ENCODE measurements at places on chromosomes 6 and 20.

- DNase-seq, result no peak
Observed at GRCh38 chr6:63452125-63452524, 120.2 kb upstream of the LOC128125822 start.

DNA sequence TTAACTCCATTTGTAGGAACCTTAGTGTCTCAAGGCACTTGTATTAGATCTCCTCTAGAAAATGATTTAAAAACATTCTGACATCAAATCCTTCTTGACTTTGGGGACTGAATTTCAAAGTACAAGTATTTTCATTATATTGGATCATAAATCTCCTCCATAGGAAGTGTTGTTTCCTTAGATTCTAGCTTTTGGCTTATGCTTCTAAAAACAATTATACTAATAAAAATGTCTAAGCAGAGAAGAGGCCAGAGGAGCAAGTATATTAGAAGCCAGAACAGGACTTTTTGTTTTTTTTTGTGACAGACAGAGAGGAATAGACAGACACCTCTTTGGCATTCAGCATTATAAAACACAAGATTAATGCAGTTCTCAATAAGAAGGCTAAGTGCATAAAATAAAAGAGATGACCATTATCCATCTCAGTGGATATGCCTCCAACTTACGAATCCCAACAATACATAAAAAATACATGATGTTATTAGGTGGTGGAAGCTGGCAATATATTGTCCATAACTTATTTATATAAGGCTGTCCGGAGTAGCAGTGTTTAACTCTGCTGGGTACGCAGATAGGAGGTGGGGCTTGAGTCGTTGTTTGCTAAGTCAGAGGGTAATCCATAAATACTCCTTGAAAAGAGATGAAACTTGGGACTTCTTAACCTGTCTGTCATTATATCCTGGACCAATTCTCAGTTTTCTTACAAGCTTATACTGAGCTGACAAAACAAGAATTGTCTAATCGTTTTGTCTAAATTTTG is 31.9 kb upstream of the NOX3 start:
- no peak for DNase-seq

DNA sequence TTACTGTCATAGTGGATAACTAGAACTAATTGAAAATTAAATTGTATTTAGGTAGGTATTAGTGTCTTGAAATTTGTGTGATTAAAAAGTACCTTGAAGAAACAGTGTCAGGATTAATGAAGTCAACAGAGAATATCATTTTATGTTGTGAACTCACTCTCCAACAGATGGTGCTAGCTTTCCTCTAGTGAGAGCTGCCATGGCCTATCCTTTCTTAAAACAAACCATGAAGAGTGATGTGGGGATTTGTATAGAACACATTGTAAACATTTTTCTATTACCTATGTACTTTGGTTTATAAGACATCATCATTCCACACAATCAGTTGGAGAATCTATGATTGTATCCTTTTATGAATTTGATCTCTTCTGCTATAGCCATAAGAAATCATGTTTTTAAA is 4.8 kb upstream of the SRSF12 start:
- peak; percentile 34 for DNase-seq

DNA sequence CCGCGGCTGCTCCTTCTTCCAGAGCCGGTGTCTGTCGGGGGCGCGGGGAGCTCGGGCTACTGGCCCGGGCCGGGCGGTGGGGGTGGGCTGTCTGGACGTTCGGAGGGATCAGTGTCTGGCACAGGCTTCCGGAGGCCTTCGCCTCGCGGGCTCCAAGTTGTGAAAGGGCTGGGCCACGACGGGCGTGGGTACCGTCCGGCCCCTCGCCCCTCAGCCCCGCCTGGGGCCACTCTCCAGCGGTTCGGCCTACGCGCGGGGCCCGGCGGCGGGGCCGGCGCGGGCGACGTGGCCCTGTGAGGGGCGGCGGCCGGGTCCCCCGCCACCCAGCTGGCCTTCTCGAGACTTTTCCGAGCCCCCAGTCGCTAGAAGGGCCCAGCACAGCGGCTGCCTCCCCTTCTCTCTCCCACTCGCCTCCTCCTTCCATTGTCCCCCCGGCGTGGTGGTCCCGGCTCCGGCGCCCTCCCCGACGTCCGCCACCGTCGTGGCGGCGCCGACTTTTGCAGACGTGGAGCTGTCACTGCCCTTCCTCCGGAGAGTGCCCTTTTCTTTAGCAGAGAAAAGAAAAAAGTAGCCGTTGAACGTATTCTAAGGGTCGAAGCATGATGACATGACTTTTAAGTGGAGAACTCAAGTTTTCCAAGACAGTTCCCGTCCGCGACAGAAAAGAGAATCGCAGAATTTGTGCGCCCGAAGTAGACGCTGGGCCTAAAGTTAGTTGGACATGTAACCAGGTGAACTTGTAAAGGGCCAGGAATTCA is 571 bp downstream of the ITCH start:
- DNase-seq, result no peak

DNA sequence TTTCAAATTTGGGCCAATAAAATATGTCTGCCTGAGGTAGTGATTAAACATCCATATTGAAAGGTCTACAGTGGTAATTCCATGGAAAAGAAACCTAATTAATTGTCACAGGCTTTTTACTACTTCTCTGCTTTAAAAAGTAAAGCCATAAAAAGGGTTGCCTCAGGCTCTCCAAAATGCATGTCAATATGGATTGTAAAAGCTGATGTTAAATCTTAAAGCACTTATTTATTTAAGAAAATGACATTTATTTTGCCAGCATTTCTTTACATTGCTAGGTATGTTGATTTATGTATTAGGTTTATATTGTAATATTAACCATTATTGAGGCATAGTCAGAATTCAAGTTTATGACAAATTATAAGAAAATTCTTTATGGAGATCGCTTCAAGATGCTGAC is 133.2 kb downstream of the OPN5 start:
- DNase-seq, result no peak

- DNase-seq, result no peak
Observed at GRCh38 chr6:53014744-53015143, 19.7 kb upstream of the GSTA4 start.

DNA sequence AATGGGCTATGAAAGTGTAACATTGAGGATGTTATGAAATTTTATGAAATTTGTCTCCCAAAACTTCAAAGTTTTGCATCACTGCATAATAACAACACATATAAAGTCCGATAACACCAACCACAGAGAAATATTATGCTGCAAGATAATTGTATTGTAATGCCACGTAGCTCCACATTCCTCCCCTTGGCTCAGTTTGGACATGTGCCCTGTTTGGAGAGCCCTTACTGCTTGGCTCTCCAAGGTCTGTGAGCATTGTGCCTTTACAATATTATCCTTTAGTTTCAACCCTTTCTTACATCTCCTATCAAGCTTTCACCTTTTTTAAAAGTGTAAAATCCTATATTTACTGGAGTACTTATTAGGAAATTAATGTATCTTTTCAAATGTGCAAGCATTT is 10.8 kb downstream of the HBS1L start:
- no peak for DNase-seq

DNA sequence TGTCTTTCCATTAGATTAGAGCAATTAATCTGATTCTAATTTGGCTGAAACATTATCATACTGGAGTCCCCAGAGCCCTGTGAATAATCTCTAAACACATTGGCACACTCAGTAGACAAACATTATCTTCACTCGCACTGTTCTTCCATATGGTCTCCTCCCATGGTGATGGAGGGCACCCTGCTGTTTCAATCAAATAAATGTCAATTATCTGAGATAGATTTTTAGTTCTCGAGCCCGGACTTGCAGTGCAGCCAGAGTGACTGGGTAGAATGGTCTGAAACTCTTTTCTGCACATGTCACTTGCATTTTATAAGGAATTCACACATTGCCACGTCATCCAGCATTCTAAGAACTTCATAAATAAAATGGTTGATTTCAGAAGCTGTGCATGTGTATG is 90.6 kb upstream of the MAP3K7 start:
- DNase-seq, result no peak

GRCh38 chr6:129324345-129324744 is 385.6 kb downstream of the ARHGAP18 start:
- DNase-seq, result no peak

DNA sequence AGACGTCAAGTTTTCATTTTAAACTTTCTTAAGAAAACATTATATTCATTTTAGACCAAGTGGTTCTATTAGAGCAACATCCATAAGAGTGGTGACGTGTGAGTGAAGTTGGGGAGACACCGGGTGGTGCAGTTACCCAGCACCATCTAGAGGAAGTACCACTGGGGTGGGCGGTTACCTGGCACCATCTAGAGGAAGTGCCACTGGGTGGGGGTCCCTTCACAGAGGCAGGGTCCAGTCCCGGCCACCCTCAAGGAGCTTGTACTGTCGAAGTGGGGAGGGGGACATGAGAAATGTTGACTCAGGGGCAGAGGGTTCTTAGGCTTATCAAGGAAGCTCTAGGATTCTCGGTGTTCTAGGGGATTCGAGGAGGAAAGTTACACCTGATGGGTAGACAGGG is 26.2 kb downstream of the PHACTR3 start:
- no peak for DNase-seq

- peak; percentile 72 for DNase-seq
Observed at GRCh38 chr6:157184202-157185015, 138.9 kb downstream of the TMEM242 start.

DNA sequence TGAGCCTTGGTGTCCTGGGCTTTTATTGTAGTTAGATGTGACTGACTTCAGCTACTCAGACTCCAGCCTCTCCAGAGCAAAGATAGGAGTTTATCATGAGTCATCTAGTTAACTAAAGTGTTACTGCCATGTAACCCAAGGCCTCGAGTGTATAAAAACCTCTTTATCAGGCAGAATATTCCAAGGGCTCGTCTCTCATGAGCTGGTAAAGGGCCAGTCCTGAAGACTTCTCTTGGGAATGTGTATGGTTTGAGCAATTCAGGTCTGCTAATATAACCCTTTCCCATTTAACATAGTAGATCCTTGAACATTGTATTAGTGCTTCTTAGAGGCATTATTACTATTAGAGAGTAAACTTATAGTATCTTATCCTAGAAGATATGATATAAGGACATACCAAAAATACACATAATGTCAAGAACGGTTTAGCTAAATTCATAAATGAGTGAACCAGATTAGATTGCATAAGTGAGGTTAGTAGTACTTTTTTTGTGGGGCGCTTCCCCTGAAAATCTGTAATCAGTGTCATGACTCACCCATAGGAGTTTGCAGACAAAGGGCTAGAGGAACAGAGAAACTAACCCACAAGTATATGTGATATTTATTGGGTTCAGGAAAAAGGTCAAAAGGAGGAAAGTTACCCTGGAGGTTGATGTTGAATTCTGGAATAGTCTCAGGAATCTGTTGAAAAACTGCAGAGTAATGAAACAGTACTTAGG is 16.0 kb downstream of the DSE start:
- DNase-seq, result no peak

- no peak for DNase-seq
Observed at GRCh38 chr6:162450358-162450757, 277.2 kb downstream of the PRKN start.

DNA sequence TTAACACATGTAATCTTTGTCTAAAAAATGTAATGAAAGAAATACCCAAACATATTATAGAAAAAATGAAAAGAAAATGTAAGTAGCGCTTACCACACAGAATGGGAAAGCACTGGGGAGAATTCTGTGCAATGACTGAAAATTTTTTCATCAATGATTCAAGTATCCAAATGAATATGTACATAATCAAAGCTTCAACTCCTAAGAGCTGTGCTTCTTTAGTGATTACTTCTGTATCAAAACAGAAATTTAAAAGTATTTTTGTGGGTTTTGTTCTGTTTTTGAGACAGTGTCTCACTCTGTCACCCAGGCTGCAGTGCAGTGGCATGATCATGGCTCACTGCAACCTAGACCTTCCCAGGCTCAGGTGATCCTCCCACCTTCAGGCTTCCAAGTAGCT is 13.7 kb downstream of the LMBRD1 start:
- DNase-seq, result no peak

DNA sequence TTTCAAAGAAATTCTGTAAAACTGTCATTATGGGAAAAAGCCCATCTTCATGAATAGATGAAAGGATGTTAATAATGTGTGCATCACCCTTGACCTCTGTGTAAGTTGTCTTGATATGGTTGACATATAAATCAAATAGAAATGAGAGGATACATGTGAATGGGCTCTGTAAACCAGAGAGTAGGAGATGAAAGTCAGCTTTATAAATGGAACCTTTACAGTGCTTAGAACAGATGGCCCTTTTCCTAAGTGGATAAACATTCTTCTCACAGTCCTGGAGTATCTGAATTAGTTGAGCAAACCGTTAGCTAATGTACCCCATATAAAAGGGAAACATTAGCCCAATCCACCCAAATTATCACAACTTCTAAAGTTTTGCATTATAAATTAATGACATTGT is 57.5 kb downstream of the MYLK4 start:
- DNase-seq, result no peak

DNA sequence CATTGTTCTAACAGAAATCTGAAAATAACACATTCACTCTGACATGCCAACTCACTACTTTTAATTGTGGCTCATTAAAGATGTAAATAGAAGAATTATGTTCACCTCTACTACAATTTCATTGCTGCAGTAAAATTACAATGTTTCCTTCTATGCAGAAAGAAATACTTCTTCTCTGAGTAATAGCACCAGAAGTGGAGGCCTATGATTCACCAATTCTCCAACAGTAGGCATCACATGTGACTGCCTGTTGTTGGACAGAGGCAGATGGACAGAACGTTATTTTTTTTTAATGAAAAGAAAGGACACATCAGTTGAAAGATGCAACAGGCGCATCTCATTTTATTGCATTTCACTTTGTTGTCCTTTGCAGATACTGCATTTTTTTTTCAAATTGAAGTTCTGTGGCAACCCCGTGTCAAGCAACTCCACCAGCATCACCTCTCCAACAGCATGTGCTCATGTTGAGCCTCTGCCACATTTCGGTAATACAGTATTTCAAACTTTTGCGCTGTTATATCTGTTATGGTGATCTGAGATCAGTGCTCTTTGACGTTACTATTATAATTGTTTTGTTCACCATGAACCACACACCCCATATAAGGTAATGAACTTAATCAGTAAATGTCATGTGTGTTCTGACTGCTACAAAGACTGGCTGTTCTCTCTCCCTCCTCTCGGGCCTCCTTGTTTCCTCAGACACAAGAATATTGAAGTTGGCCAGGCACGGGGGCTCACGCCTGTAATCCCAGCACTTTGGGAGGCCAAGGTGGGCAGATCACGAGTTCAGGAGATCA is 121.4 kb downstream of the ATXN1 start:
- no peak for DNase-seq

DNA sequence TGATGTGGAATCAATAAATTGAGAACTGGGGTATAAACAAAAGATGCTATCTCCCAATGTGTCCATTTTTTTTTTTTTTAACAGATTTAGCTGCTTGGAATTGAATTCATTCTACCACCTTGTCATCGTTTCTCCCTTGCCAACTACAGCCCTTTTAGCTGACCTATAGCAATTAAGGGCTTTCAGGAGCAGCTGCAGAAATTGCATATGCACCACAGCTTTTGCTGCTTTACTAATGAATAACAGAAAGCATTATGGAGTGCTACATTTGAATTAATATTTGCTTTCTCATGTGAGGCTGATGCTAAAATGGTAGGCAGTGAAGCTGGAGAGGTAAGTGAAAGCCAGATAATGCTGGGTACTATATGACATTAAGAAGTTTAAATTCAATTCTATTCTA is 5.7 kb downstream of the SESN1 start:
- no peak for DNase-seq

GRCh38 chr6:168221497-168222079 is 98.0 kb downstream of the DACT2 start:
- no peak for DNase-seq
